ENCODE measurements at places on chromosomes 1 and 21.

- DNase-seq: no peak
These were observed 35.1 kb downstream of the FGGY start for GRCh38 chr1:59331686-59332620.

- DNase-seq: no peak
These were observed 41.8 kb downstream of the TNR start for GRCh38 chr1:175701590-175701989.

DNA sequence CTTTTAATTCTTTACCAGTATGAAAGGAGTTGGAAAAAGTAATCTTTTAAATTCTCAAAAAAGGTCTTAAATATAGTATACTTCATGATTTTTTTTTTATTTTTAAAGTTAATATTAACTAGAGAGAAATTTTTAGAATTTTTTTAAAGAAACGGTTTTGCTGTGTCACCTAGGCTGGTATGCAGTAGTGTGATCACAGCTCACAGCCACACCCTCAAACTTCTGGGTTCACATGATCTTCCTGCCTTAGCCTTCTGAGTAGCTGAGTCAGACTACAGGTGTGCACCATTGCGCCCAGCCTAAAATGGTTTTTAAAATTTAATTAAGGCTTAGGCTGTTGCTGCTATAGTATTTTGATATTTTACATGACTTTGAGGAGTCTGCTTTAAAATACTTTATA is 52.4 kb downstream of the TLCD4 start:
- no peak for DNase-seq

DNA sequence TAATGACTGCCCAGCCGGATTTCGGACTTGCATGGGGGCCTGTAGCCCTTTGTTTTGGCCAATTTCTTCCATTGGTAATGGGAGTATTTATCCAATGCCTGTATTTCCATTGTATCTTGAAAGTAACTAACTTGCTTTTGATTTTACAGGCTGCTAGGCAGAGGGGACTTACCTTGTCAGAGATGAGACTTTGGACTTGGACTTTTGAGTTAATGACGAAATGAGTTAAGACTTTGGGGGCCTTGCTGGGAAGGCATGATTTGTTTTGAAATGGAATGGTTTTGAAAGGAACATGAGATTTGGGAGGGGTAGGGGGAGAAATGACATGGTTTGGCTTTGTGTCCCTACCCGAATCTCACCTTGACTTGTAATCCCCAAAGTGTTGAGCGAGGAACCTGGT is 9.6 kb downstream of the UBE2G2 start:
- DNase-seq: no peak

GRCh38 chr1:183576537-183576936 is 13.7 kb downstream of the NCF2 start:
- no peak for DNase-seq

GRCh38 chr1:210437111-210437510 is 108.4 kb downstream of the HHAT start:
- no peak for DNase-seq

DNA sequence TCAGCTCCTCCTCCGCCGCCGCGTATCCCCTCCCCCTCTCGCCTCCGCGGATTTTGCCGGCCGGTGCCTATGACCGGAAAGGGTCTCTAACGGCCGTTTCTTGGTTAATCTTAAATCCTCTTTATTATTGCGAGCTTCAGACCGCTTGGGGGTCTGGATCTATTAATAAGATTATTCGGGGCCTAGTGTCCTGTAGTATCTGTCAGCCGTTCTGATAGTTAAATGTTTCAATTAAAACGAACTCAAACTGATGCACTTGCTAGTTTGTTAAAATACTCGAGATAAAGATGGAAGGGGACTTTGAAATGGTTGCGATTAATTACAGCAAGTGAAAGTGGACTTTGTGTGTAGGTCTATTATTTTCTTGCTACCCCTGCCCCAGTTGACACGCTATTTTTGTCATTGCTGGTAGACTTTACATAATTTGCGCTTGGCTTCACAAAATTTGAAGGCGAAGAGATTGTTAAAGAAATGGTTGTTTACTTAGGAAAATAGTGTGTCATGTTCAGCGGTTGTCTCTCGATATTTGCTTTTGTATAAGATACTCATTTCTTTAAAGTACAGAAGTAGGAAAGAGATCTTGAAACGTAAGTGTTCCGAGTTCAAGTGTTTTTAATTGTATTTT is 779 bp downstream of the SON start:
- DNase-seq: no peak

GRCh38 chr1:2074944-2075740 is 24.9 kb downstream of the PRKCZ start:
- DNase-seq: no peak

DNA sequence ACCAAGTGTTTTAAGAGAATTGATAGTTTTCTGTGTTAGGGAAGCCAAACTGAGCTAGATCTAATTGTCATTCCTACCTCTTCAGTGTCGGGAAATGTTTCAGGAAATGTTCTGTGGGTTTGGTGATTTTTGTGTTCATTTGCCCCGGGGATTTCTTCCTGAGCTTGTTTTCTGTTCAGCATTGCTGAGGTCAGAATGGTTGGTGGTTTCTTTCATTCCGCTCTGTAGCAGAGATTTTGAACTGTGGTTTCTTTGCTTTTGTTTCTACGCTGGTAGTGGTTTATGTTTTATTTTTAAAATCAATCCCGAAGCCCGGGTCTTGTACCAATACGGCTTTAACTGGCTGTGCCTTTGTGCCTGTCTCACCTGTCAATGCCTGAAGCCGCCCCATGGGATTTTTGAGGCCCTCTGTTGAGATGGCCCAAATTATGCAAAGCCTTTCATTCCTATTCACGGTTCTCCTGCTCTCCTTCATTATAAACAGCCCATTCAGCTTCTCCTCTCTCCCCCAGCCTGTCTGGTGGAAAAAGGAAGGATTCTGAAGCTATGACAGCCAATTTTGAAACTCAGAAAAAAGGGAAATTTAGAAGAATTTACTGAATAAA is 417.2 kb upstream of the KAZN start:
- no peak for DNase-seq

- DNase-seq: no peak
These were observed 899 bp downstream of the OPRD1 start for GRCh38 chr1:28812669-28813468.

DNA sequence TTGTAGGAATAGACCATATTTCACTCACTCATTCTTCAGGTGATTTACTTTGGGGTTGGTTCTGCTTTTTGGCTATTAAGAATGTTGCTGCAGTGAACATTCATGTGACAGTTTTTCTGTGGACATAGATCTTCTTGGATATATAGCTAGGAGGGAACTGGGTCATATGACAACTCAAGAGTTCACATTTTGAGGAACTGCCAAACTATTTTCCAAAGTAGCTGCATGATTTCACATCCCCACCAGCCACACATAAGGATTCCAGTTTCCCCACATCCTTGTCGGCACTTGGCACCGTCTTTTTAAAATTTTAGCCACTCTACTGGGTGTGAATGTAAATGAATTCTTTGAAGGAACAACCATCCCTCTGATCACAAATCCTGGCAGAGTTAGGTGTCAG is 126.0 kb downstream of the PRDM2 start:
- DNase-seq: no peak

- no peak for DNase-seq
These were observed 194.0 kb downstream of the PLPP3 start for GRCh38 chr1:56385314-56385713.

- no peak for DNase-seq
These were observed 175.7 kb downstream of the VPS13D start for GRCh38 chr1:12405325-12406210.

DNA sequence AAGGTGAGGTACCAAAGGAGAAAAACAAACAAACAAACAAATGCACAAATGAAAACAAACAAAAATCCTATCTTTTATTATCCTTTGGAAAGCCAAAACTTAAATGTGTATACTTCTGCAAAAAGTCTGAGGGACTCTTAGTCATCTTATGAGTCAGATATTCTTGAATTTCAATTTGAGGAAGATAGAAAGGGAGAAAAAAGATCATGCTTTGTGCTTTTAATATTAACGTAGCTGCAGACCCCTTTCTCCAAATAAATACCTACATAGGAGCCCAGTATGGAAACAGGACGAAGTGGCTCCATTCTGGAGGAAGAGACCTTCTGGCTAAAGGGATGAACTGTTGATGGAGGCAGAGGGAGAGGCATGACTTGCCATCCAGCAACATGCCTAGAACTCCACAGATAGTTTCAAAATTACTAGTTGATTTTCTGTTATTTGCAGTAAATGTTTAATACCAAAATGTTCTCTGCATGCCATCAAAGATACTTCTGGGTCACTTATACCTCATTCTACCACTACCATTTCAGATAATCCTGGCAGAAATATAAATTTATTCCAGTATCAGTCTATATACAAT is 25.4 kb downstream of the NUP210L start:
- DNase-seq: no peak

DNA sequence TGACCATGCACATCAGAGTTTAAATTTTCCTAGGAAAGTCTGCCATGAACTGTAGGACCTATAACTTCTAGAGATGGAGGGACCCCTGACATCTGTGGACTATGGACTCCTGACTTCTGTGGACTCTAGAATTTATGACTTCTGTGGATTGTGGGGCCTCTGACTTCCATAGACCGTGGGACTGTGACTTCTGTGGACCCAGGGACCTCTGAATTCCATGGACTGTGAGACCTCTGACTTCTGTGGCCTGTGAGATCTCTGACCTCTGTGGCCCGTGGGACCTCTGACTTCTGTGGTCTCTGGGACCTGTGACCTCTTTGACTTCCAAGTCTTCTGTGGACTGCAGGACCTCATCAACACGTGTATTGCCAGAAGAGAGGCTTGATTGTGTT is 36.7 kb downstream of the PEX14 start:
- no peak for DNase-seq

DNA sequence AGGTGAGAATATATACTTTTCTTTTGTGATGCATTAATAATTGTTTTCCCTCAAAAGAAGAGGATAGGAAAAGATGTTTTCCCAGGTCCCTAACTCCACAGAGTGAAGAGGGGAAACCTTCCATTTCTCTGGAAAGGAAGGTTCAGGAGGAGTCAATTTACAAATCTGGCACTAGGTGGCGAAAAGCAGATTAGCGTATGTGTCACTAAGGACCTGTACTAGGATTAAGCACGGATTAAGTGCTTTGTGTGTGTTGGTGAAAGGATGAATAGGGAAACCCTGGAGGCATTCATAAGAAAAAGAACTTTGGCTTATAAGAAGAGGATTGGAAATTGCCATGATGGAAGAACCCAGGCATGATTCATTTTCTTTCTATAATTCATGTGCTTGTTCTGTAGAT is 410.1 kb upstream of the PLXNA2 start:
- DNase-seq: no peak

DNA sequence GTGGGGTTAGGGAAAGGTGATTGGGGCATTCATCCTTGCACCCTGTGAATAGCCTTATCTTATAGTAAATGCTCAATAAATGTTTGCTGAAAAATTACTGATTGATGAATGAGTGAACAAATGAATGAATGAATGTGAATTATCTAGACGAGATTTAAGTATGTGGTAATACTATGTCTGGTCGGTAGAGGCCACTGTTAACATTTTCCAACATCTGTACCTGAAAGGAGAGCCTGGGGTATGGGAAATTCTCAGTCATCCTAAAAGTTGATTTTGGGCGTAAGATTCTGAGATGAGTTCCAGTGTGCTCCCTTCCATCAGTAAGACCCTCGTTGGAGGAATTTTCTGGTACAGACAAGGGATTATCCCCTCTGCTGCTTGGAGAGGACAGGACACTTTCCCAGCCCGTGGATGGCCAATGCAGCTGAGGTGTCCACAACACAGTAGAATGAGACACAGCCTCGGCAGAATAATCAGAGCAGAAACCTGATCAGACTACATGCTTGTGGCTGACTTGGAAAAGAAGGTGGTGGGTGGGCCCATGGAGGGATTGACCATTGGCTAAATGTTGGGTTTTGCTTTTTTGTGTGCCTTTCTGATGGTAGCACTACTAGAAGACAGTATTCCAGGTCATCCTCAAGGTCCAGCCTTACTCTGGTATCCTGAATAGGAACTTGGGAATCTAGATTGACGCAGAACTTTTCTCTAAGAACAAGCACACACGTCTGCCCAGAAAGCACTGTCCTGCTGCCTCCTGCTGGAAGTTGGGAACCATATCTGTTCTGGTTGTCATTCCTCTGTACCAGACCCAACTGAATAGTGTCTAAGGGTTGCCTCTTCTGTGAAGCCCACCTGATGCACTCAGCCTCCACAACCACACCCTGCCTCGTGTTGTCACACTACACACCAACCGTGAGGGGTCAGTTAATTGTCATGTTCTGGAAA is 262.0 kb downstream of the TNR start:
- DNase-seq: no peak

DNA sequence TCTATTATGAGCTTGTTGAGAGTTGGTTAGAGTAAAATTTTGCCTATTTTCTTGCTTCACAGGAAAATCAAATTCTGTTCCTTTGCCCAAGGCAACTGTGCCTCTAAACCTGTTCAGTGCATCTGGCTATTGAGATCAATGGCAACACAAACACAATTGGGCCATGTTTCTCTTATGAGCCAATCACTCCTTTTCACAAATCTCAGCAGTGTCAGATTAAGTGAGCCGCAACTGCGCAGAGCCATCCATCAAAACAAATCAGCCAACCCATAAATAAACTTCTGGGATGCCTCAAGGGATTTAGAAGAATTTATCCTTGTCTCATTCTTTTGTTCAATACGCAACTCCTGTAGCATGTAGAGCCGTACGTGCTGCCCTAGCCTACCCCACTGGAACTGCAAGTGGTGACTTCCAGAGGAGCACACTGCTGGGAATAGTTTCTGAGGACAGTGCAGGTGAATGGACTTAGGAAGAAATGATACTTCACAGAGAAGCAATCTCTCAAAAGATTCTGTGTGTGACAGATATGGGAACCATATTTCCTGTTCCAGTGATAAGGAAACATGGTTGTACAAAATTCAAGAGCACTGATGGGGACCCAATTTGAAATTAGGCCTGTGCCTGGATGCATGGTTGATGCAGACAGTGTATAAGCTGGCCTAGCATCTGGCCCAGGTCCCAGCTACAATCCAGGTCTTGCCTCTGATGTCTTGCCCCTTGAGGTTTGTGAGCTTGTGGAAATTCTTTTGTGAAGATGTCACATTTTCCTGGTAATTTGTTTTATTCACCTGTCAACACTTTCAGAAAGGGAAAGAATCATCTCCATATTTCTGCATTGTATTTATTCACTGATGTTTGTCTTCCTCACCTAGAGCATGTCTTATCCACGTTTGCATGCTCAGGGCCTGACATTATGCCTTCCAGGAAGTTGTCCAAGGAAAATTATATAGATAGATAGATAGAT is 166.2 kb downstream of the URB2 start:
- DNase-seq: no peak

DNA sequence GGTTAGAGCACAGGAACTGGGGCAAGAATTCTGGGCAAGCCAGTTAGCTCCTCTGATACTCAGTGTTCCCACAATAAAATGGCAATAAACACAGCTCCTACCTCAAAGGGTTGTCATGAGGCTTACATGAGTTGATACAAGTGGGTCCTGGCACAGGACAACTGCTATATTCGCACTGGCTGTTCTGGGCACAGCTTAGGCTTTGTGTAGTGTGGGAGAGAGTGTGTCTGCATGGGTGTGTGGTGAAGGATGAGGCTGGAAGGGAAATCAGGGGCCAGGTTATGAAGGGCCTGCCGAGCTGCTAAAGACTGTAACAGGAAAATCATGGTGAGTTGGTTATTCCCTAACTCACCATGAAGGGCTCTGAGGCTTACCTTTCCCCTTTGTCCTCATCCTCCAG is 18.7 kb downstream of the ETV3 start:
- DNase-seq: no peak

GRCh38 chr1:74592580-74593355 is 80.4 kb upstream of the LRRC53 start:
- DNase-seq: no peak

GRCh38 chr1:115088871-115089419 is 358 bp downstream of the TSPAN2 start:
- DNase-seq: no peak

GRCh38 chr1:156258859-156259258 is 11.0 kb upstream of the PAQR6 start:
- no peak for DNase-seq

Data from GM04503 (cell line).